D341Med (cell line): ENCODE measurements at places on chromosomes 13 and 19.

DNA sequence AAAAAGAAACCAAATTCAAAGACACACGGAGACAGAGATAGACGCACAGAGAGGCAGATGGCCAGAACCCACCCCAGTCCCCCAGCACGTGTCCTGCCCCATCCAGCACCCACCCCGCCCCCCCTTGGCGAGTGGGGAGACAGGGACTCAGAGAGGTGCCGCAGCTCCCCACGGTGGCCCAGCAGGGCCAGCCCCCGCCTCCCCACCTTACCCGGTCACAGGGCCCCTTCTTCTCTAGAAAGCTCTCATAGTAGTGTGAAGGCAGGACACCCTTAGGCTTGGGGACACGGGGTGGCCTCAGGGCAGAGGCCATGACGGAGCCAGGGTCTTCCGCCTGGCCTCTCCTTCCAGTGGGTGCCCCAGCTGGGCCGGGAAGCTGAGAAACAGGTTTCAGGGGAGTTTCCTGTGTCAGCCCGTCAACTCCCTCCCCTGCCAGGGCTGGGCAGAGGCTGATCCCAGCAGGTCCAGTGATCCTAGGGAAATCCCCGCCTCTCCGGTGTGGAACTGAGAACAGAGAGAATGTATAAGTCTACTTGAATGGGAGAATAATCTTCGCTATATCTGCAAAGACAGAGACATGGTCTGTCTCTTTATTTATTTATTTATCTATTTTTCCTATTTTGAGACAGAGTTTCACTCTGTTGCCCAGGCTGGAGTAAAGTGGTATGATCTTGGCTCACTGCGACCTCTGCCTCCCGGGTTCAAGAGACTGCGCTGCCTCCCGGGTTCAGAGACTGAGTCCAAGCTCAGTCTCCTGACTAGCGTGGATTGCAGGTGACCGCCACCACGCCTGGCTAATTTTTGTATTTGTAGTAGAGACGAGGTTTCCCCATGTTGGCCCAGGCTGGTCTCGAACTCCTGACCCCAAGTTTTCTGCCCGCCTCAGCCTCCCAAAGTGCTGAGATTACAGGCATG, at the start of gene STAP2:
Gene STAP2 (minus strand): TSS at position 387 of the 915 bp plus-strand sequence. CDS start 74 bp downstream, at position 313.
- DNase-seq: peak; percentile 33

DNA sequence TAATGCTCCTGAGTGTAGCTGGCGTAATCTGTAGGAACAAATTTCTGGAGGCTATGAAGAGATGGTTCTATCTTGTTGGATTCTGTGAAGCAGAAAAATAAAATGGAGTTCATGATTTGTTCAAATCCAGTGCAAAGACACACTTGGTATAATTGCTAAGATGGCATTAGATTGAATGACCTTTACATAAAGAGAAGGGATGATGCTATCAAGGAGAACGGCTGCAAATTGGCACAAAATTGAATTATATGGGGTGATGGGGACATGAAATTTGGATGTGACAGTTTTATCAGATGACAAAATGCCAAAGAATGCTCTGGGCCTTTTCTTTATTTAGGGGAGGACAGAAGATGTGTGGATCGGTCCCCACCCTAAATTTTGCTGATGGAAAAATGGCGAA, 4.0 kb downstream of the METTL21C start:
- DNase-seq: no peak

DNA sequence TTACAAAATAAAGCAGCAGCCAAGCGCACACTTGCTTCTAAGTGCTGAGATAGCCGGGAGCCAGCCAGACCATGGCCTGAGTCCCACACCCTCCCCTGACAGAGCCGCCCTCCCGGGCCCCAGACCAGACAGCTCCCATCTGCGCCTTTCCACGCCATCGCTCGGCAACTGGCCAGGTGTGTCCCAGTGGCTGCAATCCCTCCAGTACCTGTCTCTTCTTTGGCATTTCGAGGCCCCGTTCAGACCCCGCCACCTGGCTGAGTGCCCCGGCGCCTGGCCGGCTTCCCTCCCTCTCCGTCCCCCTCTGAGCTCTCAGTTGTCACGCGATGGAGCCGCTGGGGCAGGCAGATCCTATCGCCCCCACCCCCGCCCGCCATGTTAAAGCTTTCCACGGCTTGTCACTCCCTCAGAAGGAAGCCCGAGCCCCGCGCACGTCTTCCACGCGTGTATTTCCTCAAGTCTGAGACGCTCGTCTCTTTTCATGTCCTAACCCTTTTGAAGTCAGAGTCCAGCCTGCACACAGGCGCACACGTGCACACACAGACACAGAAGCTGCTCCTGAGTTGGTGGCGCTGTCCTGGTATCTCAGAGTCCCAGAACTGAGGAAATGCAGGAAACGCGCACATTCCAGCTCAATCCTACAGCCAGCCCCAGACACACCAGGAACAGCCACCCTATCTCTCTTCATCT, 7.9 kb downstream of the MLLT1 start:
- DNase-seq: no peak

GRCh38 chr13:40578055-40578454, 88.4 kb downstream of the FOXO1 start:
- DNase-seq: no peak

DNA sequence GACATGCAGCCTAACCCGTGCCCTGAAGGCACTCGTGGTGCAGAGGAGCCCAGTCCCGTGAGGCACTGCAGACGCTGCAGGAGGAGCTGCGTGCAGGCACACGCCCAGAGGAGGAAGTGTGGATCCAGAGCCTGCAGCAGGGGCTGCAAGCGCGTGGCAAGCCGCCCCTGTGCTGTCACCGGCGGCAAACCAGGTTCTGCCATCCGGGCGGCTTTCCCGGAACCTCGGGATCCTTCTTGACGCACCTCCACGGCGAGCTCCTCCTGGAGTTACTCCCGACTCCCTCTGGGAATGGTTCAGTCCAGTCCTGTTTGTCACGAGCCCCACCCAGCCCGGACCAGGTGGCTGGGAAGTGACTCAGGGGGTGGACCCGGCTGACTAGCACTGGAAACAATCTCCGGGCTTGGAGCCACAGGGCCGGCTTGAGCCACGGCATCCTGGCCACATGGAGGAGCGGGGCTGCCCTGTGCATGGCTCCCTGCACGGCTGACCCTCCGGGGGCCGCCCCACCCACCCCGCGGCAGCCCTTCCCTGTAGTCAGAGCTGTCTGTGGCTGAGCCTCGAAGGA, 10.2 kb downstream of the DPP9 start:
- no peak for DNase-seq

DNA sequence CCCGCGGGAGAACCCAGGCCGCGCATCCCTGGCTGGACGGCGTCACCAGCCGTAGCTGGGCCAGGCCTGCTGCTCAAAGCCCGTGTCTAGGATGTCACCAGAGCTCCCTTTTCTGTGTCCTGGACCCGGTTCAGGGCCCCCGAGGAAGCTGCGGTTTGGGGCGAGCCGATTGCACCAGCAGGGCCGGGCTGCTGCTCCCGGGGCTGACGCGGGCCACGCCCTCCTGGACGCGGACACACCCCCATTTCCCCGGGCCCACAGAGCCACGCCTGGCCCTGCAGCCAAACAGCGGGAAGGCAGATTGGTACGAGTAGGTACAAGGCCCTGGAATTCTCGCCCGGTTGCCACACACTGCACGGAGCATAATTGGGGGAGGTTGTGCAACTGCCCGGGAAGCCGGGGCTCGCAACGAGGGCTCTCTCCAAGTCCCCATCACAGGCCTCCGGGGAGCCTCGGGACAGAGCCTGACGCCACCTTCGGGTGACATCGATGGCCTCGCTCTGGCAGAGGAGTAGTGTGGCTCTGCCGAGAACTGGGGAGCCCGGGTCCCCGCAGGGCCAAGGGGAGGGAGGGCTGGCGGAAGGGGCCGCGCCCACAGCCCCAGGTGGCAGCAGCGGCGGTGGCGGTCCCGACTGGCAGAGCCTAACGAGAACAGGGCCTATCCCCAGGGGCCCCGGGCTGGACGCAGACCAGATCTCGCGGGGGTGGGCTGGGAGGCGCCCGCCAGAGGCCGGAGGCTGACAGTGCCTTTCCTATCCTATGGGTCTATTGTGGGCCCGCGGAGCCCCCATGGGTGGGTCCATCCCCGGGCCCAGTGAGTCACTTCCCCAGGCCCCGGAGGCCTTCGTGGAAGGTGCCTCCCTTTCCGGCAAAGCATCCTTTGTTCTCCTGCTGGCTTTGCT, 23.5 kb downstream of the KCTD15 start:
- no peak for DNase-seq
